ENCODE measurements at places on chromosomes 6 and 20. TPM values are rescaled to one million over a fixed set of nuclear protein-coding genes. Genes with fewer than 3 reads are reported as not detected.

DNA sequence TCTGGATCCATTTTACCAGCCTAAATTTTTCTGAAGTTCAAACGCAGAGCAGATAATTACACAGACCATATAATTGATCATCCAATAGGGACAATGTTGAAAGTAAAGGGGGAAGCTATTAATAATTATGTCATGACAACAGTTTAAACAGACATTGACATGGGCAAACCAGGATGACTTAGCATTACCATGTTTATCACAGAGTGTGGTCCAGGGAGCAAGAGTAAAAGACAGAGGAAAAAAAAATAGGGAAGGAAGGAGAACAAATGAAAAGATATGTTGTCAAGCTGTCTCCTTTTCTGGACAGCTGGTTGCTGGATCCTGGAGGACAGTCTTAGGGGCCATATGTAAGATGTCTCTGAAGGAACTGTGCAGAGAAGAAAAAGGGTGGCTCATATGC, 69.4 kb upstream of the FBXL4 start:
- no peak for DNase-seq

GRCh38 chr6:107122748-107123147, 7.4 kb upstream of the BEND3 start:
- peak; percentile 44 for DNase-seq

- no peak for DNase-seq
These were observed 330 bp downstream of the CGA start for GRCh38 chr6:87094576-87094975.

DNA sequence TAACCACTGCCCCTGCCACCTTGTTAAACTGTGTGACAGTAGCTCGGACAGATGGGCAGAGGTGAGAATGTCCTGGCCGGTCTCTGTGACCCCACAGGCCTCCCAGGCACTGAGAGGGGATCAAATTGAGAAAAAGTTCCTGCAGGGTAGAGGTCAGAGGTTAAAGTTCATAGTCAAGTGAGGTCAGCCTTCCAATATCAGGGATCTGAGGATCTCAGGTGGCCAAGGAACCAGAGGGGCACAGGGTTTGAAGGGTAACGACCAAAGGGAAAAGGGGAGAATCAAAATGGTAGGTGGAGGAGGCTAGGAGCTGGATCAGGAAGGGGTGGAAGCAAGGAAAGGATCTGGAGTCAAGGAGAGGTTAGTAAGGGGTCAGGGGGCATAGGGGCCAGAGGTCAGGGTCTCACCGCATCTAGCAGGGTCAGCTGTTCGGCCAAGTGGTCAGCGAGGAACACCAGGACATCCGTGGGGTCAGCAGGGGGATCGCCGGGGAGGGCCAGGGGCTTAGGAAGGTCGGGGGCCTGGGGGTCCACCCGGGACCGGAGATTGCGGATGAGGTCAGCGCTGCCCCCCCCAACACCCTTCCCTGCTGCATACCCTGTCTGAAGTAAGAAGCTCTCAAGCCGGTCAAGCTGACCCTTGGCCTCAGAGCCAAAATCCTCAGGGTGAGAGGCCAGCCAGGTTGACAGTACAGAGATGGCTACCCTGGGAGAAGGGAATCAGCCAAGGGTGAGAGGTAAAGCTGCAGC, 2.9 kb downstream of the RGL2 start:
- no peak for DNase-seq

DNA sequence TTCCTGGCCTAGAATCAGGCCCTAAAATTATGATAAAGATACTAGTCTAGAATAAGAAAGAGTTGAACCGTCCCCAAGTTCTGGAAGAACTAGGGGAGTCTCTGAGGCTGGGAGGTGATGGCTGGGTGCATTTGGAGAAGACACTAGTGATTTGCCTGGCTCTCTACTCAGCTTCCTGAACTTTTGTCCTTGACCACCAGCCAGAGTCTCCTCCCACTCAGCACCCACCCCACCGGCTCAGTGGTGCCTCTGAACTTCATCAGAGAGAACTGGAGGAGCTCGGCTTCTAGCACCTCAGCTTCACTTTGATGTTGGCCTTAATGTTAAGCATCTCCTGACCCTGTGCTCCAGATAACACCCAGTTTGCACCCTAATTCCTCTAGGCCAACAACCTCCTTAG, 73.0 kb downstream of the PERP start:
- no peak for DNase-seq

The RCAN2 gene
- not detected for total RNA-seq

GRCh38 chr6:163314791-163315470, 99.6 kb upstream of the QKI start:
- no peak for DNase-seq

All from OCI-LY7 (cell line).